ENCODE measurements at places on chromosomes 1 and 21. TPM values are rescaled to one million over a fixed set of nuclear protein-coding genes. Genes with fewer than 3 reads are reported as not detected.

FAM78B gene
- total RNA-seq = 3.7 TPM

DNA sequence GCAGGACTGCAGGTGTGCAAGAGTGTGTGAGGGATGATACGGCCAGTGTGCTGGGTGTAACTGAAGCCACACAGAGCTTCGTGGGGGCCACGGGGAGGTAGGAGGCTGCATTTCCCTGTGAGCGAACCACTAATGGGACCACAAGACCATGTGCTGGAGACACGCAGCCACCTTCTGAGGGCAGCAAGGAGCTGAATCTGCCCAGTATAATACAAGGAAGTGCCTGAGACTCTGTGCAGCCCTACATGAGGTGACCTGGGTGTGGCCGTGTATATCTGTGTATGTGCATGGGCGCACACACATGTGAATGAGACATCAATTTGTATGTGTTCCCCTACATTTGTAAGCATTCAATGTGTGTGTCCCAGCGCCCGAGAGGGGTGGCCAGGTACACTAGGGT, 50.8 kb downstream of the CHD5 start:
- no peak for DNase-seq

GRCh38 chr21:23968008-23968407, 1639.3 kb downstream of the MRPL39 start:
- no peak for DNase-seq

GRCh38 chr1:236687273-236687672, 974 bp downstream of the ACTN2 start:
- no peak for DNase-seq

DNA sequence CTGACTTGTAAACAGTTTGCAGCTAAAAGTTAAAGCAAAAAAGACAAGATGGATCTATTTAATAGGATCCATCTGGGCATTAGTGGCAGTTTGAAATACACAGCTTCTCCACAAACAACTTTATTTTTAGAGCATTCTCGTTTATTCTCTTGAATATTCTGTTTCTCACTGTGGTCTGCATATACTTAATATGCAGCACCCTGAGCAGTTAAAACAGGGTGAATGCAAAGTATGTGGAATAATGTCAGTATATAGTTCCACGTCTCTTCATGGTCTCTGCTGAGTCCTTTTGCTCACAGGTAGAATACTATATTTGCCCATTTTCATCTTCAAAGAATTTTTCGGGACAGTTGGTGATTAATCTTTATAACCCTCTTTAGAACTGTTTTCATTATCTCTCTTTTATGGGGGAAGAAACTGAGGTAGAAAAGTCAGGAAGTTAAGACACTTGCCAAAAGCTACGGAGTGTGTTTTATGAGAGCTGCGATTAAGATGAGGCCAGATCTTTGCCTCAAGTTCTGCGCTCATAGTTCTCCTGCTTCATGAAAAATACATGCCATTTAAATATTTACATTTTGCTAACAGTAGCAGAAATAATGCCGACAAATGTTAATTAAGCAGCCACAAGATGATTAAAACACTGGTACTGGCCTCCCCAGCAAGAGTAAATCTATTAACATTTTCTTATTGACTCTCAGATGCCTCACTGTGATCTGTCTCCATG, 115.6 kb downstream of the PTBP2 start:
- no peak for DNase-seq

GRCh38 chr1:213249395-213249794, 198.4 kb downstream of the RPS6KC1 start:
- no peak for DNase-seq

DNA sequence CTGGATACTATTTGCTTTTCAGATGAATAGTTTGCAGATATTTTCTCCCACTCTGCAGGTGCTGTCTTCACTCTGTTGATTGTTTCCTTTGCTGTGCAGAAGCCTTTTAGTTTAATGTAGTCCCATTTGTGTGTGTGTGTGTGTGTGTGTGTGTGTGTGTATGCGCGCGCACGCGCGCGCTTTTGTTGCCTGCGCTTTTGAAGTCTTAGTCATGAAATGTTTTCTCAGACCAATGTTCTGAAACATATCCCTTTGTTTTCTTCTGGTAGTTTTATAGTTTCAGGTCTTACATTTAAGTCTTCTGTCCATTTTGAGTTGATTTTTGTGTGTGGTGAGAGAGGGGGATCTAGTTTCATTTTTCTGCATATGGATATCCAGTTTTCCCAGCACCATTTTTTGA, 63.5 kb downstream of the XPR1 start:
- DNase-seq = no peak
